ENCODE measurements at places on chromosomes 1 and 21.

DNA sequence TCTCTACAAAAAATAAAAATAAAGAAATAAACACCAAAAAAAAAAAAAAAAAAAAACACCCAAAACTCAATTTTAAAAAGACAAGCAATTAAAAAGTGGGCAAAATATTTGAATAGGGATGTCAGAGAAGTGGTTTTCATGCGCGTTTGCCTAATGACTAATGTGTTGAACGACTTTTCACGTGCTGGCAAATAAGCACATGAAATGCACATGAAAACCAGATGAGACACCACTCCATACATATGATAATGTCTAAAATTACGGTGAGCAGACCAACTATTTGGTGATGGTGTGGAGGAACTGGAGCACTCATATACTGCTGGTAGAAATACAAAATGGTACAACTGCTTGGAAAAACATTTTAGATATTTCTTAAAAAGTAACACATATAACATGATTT is 39.4 kb upstream of the UHMK1 start:
- no peak for DNase-seq

DNA sequence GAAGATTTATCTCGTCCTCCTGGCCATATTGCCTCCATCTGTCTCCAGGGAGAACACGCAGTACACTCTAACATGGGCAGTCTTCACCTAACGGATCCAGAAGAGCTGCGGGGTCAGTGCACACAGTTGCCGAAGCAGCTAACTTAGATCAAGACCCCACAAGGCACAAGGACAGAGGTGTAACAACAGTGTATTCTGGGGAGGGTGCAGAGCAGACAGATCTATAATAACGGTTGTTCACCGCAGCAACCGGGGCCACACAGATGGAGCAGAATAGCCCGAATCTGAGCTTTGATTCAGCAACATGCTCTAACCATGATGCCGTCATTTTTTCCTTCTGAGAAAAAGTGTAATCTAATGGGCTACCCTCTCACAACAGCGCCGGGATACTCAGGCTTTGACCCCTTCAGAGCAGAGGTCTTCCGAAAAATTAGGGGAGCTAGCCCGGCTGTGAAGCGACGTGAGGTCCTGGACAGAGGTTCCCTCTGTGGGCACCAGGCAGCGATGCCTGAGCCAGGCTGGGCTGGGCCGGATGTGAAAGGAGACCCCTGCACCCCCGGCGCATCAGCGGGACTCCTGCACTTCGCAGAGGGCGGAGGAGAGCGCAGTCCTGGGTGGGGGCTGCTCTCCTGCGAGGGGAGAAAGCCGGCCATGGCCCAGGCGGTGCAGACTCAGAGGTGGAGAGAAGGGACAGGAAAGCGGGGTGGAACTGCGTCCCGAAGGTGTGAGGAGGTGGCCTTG is 57.5 kb downstream of the BCL9 start:
- peak; percentile 41 for DNase-seq

GRCh38 chr1:171929121-171929520 is 87.8 kb downstream of the DNM3 start:
- no peak for DNase-seq

DNA sequence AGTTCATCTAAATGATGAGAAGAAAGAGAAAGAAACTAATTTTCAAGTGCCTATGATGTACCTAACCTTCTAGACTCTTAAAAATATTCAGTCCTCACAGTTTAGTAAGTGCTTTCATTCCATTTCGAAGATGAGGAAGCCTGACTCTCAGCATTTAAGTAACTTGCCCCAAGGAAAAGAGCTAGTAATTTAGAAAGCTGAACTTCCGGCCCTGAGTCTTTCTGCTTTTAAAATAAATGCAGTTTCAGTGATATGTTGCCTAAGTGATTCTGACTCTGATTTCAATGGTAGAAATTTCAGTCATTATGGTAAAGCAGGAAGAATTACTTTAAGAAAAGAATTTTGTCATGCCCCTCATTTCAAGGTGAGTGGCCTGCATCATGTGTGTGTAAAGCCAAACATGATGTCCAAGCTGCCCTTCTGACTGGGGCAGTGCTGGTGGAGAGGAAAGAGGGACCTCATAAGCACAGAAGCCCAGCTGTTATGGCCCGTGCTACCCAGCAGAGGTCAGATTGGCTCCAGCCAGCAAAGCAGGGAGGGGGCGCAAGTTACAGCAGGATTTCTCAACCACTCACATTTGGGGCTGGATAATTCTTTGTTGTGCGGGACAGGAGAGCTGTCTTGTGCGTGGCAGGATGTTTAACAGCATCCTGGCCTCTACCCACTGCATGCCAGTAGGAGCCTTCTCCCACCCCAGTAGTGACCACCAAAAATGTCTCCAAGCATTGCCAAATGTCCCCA is 10.7 kb downstream of the ATP1A4 start:
- DNase-seq: no peak

- no peak for DNase-seq
Measured at GRCh38 chr1:8720347-8720746, 97.1 kb downstream of the RERE start.

GRCh38 chr1:33973799-33974545 is 110.1 kb downstream of the HMGB4 start:
- no peak for DNase-seq

- DNase-seq: no peak
Measured at GRCh38 chr1:172137703-172138454, 282.6 kb upstream of the C1orf105 start.

DNA sequence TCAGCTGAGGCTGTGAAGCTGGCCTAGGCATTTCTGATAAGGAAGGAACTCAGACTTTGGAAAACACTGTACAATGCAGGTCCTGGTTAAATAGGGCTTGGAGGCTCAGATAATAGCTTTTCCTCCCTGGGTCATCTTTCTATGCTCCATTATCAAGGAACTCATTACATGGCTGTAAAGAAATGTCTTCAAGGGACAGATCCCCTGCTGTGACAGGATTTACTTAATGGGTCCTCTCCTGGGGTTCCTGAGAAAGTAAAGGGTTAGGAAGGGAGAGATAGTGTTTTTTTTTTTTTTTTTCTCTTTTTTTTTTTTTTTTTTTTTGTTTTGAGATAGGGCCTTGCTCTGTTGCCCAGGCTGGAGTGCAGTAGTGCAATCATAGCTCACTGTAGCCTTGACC is 14.1 kb upstream of the SVBP start:
- peak; percentile 65 for DNase-seq

- DNase-seq: no peak
Measured at GRCh38 chr1:248782416-248783141, 27.0 kb upstream of the LYPD8 start.

- peak; percentile 21 for DNase-seq
Measured at GRCh38 chr1:22529901-22530621, 33.2 kb upstream of the EPHA8 start.

- DNase-seq: no peak
Measured at GRCh38 chr1:173508541-173508940, 31.4 kb downstream of the PRDX6 start.

GRCh38 chr21:42781971-42782722 is 97.2 kb downstream of the WDR4 start:
- DNase-seq: no peak

DNA sequence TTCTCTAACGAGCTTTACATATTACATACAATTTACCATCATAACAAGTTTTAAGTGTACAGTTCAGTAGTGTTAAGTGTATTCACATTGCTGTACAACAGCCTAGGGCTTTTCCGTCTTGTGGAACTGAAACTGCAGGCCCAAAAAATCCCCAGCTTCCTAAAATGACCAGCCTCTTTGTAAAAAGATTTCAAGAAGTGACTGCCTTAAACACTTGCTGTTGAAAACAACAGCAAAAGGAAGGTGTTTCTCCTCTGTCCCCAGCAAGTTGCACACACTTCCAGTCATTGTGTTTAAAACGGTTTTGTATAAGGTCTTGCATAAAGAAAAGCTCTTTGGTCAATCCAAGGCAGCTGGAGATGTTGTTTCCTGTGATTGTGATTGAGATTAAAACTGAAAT is 16.0 kb upstream of the GBP1 start:
- DNase-seq: no peak

DNA sequence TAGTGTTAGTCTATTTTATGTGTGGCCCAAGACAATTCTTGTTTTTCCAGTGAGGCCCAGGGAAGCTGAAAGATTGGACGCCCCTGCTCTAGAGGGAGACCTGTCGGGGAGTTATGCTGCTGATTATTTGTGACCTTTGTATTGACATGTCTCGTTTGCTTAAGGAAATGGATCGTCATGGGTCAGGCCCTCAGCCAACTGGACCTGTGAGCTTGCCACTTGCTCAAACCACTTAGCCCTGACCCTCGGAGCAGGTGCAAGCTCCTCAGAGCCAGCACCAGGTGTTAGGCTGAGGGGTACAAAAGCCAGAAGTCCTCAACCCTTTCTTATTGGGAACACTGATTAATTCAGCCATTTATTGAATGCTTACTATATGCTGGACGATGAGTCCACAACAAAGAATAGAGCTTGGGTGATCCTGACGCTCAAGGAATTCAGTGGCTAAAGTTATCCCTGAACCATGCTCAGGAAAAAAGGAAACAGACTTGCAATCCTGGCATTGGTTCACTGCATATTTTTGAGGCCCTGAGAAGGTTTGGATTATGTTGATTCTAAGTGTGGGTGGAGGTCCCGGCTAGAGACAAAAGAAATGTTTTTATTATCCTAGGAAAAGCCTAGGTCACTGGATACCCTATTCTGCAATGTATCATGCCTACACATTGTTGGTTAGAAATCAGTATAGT is 19.0 kb downstream of the TGFB2 start:
- no peak for DNase-seq

GRCh38 chr1:245807306-245807705 is 652.5 kb downstream of the KIF26B start:
- no peak for DNase-seq

- DNase-seq: peak; percentile 86
Measured at GRCh38 chr1:20521960-20522861, 14.3 kb upstream of the MUL1 start.

GRCh38 chr1:60573121-60573520 is 499.6 kb upstream of the C1orf87 start:
- DNase-seq: no peak

DNA sequence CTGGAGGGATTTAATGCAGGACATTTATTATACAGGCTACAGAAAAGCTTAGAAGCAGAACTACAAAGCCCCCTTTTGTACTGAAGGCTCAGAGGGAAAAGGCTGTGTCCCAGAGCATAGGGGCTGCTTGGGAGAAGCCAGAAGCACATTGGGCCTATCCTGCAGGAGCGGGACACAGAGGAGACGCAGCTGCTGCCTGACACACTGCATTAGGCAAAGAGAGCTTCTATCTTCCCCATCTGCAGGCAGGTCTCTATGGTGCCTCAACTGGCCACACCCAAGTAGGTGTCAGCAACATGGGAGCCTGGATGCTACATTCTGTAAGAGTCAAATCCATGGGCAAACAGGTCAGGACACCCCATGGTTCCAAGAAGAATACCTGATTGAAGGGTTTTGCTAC is 595.9 kb downstream of the AJAP1 start:
- DNase-seq: no peak

DNA sequence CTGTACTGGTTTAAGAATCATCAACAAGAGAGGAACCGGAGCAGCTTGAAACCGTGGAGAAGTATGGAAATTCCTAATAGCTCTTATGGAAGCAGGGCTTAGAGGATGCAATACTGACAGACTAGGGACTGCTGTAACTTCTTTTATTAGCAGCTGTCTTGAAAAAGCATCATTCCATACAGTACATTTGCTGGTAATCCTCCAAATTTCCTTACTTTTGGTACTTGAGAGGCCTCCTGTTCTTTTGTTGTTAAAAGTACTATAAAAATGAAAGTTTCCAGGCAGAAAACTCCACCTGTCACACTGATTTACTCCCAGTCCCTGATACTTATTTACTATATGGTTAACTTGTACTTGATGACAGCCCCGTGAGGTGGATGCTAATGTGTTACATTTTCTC is 7.7 kb downstream of the OMA1 start:
- DNase-seq: no peak

- DNase-seq: peak; percentile 53
Measured at GRCh38 chr21:42537106-42537742, 23.6 kb downstream of the SLC37A1 start.

DNA sequence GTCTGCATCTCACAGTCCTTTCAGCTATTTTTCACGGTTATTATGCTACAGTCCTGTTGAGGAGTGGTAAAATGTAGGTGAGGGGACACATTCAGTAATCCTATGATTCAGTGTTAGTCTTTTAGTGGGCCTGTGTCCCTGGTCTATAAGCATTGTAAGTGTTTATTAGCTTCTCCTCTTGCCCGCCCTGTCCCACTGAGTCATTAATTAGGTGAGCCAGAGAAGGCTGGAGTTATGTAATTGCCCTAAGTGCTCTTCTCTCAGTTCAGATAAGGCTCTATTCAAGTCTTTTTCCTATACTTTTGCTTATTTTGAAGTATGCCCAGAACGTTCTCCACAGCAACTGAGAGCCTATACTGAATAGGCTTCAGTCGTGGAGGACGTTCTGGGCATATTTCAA is 76.3 kb upstream of the ZRANB2 start:
- DNase-seq: no peak

GRCh38 chr1:243731974-243732625 is 117.9 kb downstream of the AKT3 start:
- no peak for DNase-seq

DNA sequence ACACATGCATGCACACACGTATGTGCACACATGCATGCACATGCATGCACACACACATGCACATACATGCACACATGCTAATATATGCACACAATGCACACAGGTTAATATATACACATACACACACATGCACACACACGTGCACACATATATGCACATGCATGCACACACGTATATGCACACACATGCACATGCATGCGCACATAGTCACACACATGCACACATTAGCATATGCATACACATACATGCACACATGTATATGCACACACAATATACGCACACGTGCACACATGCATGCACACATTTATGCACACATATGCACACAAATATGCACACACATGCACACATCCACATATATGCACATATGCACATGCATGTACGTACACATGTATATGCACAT is 506.8 kb downstream of the MATN1 start:
- DNase-seq: no peak

DNA sequence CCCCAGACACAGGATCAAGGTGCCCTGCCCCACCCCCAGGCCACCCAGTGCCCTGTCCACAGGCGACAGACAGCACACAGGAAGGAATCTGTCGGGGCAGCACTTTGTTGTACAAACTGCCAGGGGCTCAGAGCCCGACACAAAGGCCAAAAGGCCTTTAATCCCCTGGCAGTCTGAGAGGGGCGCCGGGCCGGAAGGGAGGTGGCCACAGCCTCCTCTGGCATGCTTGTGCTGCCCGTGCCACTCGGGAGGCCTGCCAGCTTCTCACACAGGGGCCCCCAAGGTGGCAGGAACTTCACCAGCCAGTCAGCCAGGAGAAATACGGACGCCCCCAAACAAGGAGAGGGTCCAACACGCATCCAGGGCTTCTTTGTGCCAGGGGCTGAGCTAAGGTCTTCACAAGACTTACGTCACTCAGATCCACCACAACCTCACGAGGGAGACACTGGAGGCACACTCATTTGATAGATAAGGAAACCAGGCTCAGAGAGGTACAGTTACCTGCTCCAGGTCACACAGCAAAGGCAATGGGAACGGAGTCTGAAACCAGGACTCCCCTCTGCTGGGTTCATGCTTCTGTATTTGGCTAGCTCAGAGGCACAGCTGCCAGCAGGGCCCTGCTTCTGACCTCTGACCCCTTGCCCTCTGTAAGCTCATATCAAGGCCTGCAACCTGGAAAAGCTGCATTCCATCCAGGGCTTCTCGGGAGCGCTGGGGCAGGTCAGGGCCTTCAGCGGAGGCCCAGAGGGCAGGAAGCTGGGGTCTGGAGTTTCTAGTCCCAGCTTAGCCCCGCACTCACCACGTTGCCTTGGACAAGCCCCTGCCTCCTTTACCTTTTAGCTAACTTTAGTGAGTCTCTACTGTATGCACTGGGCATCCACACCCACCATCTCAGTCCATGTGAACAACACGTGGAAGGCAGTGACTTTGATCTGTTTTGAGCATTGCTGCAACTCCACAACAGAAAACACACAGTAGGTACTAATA is 34.8 kb downstream of the HSPG2 start:
- DNase-seq: no peak

Data from A673 (cell line).